ENCODE measurements at places on chromosomes 11 and 22. TPM values are rescaled to one million over a fixed set of nuclear protein-coding genes. Genes with fewer than 3 reads are reported as not detected.

YPEL4 gene
- total RNA-seq: 0.59 TPM

TENM4 gene
- 1.2 TPM for total RNA-seq

KRTAP5-11 gene
- not detected for total RNA-seq

SLC1A2 gene
- 2.0 TPM for total RNA-seq

TMEM86A gene
- 3.2 TPM for total RNA-seq

ABCC8 gene
- total RNA-seq: 1.4 TPM

BTG4 gene
- total RNA-seq: not detected

SCGB1D2 gene
- 1.5 TPM for total RNA-seq
